ENCODE measurements at places on chromosomes 2 and 18. TPM values are rescaled to one million over a fixed set of nuclear protein-coding genes. Genes with fewer than 3 reads are reported as not detected.

ALPG gene
- 0.22 TPM for total RNA-seq

MOGAT1 gene
- total RNA-seq = not detected

POMC gene
- not detected for total RNA-seq

FZD7 gene
- total RNA-seq = 7.3 TPM

DYSF gene
- total RNA-seq = 0.56 TPM

CCDC68 gene
- total RNA-seq = 3.4 TPM

TRABD2A gene
- total RNA-seq = 10.1 TPM

CHRND gene
- total RNA-seq = not detected

IL1RN gene
- total RNA-seq = 0.14 TPM

NEU4 gene
- total RNA-seq = 0.14 TPM

BUB1 gene
- 32.4 TPM for total RNA-seq

POTEF gene
- total RNA-seq = 0.03 TPM

RIOK3 gene
- 35.3 TPM for total RNA-seq

LONRF2 gene
- total RNA-seq = 3.3 TPM

GREB1L gene
- 0.95 TPM for total RNA-seq

ATOH8 gene
- total RNA-seq = 7.1 TPM

ELMOD3 gene
- total RNA-seq = 11.1 TPM

MLPH gene
- 253 TPM for total RNA-seq

RESP18 gene
- not detected for total RNA-seq

RIT2 gene
- not detected for total RNA-seq

CCDC74A gene
- 14.2 TPM for total RNA-seq

HAAO gene
- not detected for total RNA-seq

GALNT3 gene
- total RNA-seq = not detected

RND3 gene
- total RNA-seq = 75.4 TPM

FBXO15 gene
- total RNA-seq = 1.6 TPM

PCGF1 gene
- total RNA-seq = 30.4 TPM

LOXHD1 gene
- total RNA-seq = not detected

AKAIN1 gene
- total RNA-seq = not detected

MC2R gene
- not detected for total RNA-seq

CHRNG gene
- total RNA-seq = not detected

OTOS gene
- not detected for total RNA-seq

SALL3 gene
- not detected for total RNA-seq

All from A549 treated with RU486 at 1 μM for 4 hours (cell line).